Caco-2 (cell line): ENCODE measurements at places on chromosomes 3 and 15.

DNA sequence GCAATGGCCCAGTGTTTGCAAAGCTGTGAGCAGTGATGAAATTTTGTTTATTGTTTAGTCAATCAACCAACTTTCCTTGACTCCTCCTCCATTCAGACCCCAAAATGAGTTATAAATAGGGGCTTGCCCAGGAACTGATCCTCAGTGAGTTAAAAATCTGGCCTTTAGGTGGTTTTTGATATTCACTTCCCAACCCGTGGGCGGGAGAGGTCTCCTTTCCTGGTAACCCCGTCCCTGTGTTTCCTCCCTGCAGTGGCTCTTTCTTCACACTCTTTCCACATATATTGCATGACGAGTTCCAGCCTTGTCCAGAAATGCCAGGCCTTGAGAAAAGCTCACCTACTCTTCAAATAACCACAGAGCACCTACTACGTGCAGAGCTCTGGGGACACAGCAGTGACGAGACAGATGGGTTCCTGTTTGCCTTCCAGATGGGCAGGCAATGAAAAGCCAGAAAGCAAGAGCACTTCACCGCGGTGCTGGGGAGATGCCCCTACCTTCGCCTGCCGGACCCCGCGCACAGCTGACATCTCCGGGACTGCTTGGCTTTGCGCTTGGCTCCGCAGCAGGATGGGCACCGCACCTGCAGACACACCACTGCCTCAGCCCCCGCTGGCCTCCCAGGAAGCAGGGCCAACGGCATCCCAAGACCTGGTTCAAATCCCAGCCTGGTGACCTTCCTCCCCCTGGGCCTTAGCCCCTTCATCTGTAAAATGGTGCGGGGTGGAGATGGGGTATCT, 17.2 kb downstream of the SSUH2 start:
- no peak overlapping the region for H3K27ac ChIP-seq
- no peak for DNase-seq
- H3K4me1 ChIP-seq, result peaks cover 32% of the 10 kb centered on the region
- no peaks in the 10 kb centered on the region for H3K36me3 ChIP-seq
- no peaks in the 10 kb centered on the region for H3K27me3 ChIP-seq

GRCh38 chr3:127151251-127151564, 41.7 kb upstream of the PRR23E start:
- no peaks in the 10 kb centered on the region for H3K4me1 ChIP-seq
- H3K27ac ChIP-seq, result no peak overlapping the region
- no peaks in the 10 kb centered on the region for H3K36me3 ChIP-seq
- H3K4me3 ChIP-seq, result no peak overlapping the region
- no peaks in the 10 kb centered on the region for H3K27me3 ChIP-seq

DNA sequence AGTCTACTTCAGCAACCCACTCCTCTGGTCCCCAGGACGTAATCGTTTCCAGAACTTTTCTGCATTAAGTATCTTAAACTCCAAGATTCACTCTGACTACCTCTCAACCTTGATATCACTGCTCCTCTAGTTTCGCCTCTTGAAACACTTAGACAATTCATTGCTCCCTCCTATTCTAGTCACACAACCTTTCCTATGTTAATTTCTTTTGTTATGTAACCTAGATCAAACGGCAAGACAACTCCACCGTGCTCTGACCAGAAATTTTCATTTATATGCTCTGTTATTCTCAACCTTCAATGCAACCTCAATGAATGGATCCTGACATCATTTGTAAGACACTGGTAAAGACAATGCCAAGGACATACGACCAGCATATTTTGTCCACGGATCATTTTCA, 71.3 kb downstream of the CADM2 start:
- no peak overlapping the region for H3K27ac ChIP-seq
- H3K27me3 ChIP-seq, result no peaks in the 10 kb centered on the region
- H3K4me3 ChIP-seq, result no peak overlapping the region
- no peaks in the 10 kb centered on the region for H3K36me3 ChIP-seq
- no peaks in the 10 kb centered on the region for H3K4me1 ChIP-seq
- DNase-seq, result no peak

GRCh38 chr3:189132231-189132671, 39.5 kb upstream of the TPRG1 start:
- H3K4me3 ChIP-seq, result no peak overlapping the region
- H3K27me3 ChIP-seq, result no peaks in the 10 kb centered on the region

DNA sequence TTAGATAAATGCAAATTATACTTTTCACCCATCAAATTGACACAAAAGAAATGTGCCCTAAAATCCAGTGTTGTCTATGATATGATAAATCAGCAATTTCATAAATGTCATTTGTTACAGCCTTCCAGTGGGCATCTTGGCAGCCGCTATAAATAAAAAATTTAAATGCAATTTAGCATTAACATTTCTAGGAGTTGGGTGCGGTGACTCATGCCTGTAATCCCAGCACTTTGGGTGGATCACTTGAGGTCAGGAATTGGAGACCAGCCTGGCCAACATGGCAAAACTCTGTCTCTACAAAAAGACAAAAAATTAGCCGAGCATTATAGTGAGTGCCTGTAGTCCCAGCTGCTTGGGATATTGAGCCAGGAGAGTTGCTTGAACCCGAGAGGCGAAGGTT, 65.9 kb upstream of the POMGNT2 start:
- no peak overlapping the region for H3K4me3 ChIP-seq
- no peaks in the 10 kb centered on the region for H3K36me3 ChIP-seq
- H3K4me1 ChIP-seq, result no peaks in the 10 kb centered on the region
- no peak for DNase-seq
- no peak overlapping the region for H3K27ac ChIP-seq
- no peaks in the 10 kb centered on the region for H3K27me3 ChIP-seq

- no peak overlapping the region for H3K27ac ChIP-seq
- H3K4me3 ChIP-seq, result no peak overlapping the region
- DNase-seq, result no peak
- H3K36me3 ChIP-seq, result no peaks in the 10 kb centered on the region
- H3K4me1 ChIP-seq, result no peaks in the 10 kb centered on the region
- no peaks in the 10 kb centered on the region for H3K27me3 ChIP-seq
These were observed 553 bp upstream of the RTP4 start for GRCh38 chr3:187367561-187368103.

GRCh38 chr3:128551451-128551850, 58.5 kb upstream of the GATA2 start:
- H3K4me3 ChIP-seq, result no peak overlapping the region
- no peak overlapping the region for H3K27ac ChIP-seq
- no peak for DNase-seq
- H3K36me3 ChIP-seq, result no peaks in the 10 kb centered on the region
- no peaks in the 10 kb centered on the region for H3K27me3 ChIP-seq
- no peaks in the 10 kb centered on the region; the same call in 1 of the 2 replicates for H3K4me1 ChIP-seq

- H3K4me1 ChIP-seq, result peaks cover 8% of the 10 kb centered on the region; the same call in 1 of the 2 replicates
- no peaks in the 10 kb centered on the region for H3K27me3 ChIP-seq
- H3K27ac ChIP-seq, result no peak overlapping the region
These were observed 3.6 kb downstream of the SNX1 start for GRCh38 chr15:64099379-64099778.

DNA sequence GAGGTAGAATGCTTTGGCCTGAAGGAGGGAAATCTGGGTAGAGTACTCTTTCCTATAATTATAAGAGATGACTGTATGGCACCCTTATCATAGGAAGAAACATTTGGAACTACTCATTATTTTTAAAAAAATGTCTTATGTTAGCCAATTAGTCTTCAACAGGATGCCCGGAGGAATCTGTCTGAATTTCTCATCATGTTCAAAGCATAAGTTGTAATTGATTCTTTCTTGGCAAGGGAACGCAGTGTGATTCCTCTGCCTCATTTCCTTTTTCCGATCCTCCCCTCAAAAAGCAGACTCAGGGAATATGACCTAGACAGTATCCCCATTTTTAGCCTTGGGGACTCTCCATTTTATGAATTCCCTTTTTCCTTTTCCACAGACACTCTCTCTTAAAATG, 165.1 kb downstream of the IL5RA start:
- no peaks in the 10 kb centered on the region for H3K36me3 ChIP-seq
- DNase-seq, result no peak
- no peaks in the 10 kb centered on the region for H3K4me1 ChIP-seq
- H3K4me3 ChIP-seq, result no peak overlapping the region
- no peaks in the 10 kb centered on the region for H3K27me3 ChIP-seq
- no peak overlapping the region for H3K27ac ChIP-seq

DNA sequence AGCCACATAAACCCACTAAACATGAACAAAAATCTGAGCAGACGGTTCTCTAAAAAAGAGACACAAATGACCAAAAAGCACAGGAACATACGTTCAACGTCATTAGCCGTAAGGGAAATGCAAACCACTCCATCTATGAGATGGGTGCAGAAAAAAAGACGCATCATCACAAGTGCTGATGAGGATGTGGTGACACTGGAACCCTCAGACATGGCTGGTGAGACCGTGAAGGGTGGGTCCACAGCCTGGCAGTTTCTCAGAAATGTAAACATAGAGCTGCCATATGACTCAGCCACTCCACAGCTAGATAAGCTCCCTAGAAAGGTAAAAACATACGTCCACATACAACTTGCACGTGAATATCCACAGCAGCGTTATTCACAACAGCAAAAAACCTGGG, 23.3 kb downstream of the PCSK6 start:
- no peak overlapping the region for H3K4me3 ChIP-seq
- peaks cover 13% of the 10 kb centered on the region for H3K4me1 ChIP-seq
- H3K27me3 ChIP-seq, result no peaks in the 10 kb centered on the region
- no peak overlapping the region for H3K27ac ChIP-seq

GRCh38 chr3:184386047-184386806, 6.4 kb downstream of the CHRD start:
- H3K36me3 ChIP-seq, result peaks cover 1% of the 10 kb centered on the region; the same call in 1 of the 2 replicates
- no peaks in the 10 kb centered on the region for H3K4me1 ChIP-seq
- H3K27me3 ChIP-seq, result no peaks in the 10 kb centered on the region; the same call in 1 of the 2 replicates
- H3K4me3 ChIP-seq, result no peak overlapping the region
- H3K27ac ChIP-seq, result no peak overlapping the region

GRCh38 chr3:123439806-123440580, 8.9 kb downstream of the ADCY5 start:
- no peak overlapping the region for H3K4me3 ChIP-seq
- no peaks in the 10 kb centered on the region for H3K27me3 ChIP-seq
- no peak for DNase-seq

DNA sequence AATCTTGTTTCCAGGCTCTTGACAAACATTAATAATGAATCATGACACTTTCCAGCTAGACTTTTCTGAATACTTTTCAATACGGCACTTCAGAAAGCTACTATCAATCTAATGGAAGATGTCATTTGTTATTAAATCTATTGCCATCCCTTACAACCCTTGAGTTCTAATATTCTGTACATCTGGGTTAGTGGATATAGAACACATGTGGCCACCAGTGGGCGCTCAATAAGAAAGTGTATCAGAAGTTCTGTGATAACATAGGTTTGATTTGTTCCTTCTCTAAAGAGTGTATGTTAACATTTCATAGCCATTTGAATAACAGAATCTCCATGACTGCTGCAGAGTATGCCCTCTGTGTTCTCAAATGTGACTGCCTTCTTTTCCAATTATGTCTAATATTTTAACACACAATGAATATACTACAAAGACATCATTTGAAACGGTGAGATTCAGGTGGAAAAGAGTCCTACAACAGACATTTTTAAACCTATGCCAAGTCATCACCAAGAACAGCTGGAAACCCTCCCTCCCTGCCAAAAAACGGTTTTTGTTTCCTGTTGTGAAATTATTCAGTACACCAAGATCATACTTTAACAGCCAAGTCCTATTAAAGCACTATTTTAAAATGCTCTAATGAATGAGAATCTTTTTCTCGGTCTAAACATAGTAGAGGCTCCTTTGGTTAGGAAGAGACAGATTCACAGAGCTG, 22.2 kb downstream of the ALDH1A2 start:
- H3K4me3 ChIP-seq, result no peak overlapping the region
- no peaks in the 10 kb centered on the region; the same call in 1 of the 2 replicates for H3K4me1 ChIP-seq
- no peak for DNase-seq
- H3K27me3 ChIP-seq, result no peaks in the 10 kb centered on the region

DNA sequence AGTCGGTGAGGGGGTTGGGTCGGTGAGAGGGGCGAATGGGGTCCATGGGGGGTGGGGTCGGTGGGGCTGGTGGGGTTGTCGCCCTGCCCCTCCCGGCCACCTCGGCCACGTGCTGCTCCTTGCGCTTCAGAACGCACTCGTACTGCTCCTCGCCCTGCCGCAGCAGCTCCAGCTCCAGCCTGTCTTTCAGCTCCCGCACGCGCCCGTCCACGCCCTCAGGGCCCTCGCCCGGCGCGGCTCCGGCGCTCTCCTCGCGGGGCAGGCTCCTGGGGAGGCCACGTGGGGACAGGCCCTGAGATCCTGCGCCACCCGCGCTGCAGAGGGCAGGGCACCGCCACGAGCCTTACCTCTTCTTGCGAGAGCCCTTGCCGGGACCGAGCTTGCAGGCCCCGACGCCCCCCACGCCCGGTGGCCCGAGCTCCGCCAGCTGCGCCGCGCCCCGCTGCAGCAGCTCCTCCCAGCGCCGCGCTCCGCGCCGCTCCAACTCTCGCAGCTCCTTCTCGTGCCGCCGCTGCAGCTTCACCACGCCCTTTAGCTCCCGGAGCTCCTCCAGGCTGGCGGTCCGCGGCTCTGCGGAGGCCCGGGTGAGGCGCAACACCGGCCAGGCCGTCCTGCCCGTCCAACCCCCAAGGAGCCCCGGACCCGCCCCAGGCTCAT, 8.2 kb upstream of the ANKRD63 start:
- no peaks in the 10 kb centered on the region for H3K27me3 ChIP-seq
- H3K4me1 ChIP-seq, result no peaks in the 10 kb centered on the region
- peak overlapping the region; percentile 54 for H3K4me3 ChIP-seq
- DNase-seq, result peak; percentile 74
- no peaks in the 10 kb centered on the region for H3K36me3 ChIP-seq
- H3K27ac ChIP-seq, result no peak overlapping the region

- H3K4me3 ChIP-seq, result no peak overlapping the region
- DNase-seq, result no peak
- H3K27ac ChIP-seq, result no peak overlapping the region
- H3K36me3 ChIP-seq, result no peaks in the 10 kb centered on the region
- H3K4me1 ChIP-seq, result no peaks in the 10 kb centered on the region
These were observed 442.9 kb downstream of the MCTP2 start for GRCh38 chr15:94674296-94674695.
